Esophagus muscularis mucosa (tissue), 4 donors: ENCODE measurements at places on chromosomes 7 and 10. TPM values are rescaled to one million over a fixed set of nuclear protein-coding genes. Genes with fewer than 3 reads are reported as not detected.

CDK1 gene
- total RNA-seq: 0.66 TPM

DNA sequence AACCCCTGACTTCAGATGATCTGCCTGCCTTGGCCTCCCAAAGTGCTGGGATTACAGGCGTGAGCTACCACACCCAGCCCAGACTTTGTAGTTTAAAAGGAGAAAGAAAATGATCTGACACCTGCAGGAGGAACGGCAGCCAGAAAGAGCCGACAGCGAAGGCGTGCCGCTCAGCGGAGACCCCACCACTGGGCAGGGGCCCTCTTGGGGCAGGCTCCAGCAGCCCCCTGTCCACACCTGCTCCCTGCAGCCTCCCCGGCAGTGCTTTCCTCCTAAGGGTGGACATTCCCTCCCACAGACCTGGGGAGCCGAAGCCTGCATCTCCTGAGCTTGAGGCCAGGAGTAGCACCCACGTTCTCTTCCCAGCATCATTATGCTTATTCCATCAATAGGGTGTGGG lies 19.2 kb upstream of the CNPY1 start:
- DNase-seq: no peak

DNA sequence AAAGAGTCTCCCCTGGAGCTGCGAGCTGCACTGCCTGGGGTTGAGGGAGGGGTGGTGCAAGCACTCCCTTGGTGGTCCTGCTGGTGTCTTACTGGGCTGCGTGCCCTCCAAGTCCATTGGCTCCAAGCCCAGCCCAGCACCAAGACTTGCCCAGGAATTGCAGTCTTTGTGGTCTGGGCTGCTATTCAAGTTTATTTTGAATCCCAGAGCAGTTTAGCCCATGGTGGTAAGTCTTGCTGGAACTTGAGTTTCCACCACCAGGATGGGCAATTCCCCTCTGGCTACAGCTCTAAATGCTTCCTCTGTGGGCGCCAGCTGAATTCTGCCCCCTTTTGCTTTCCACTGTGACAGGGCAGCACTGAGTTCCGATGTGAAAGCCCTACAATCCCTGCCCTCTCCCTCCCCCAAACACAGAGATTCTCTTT lies 25.1 kb downstream of the GALNT11 start:
- DNase-seq: no peak

- DNase-seq: no peak
Observed at GRCh38 chr7:26083113-26083512, 68.9 kb upstream of the NFE2L3 start.

- DNase-seq: no peak
Observed at GRCh38 chr7:36298106-36298505, 91.6 kb upstream of the ANLN start.

DNA sequence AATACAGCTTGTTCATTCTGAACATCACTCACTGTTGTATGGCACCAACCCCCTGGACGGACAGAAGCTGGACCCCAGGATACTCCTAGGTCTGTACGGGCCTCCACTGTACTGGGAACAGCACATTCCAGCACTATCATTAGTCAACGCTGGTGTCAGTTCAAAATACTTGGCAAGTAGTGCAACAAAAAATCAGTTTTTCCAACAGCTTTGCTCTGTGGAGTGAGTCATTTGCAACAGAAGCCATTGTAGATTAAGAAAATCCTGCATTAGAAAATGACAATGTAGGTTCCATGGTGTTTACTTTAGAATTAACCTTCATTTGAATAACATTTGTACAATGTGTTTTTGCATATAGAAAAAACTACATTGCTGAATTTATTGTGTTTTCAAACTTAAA lies 266.6 kb downstream of the HDAC9 start:
- DNase-seq: no peak

DNA sequence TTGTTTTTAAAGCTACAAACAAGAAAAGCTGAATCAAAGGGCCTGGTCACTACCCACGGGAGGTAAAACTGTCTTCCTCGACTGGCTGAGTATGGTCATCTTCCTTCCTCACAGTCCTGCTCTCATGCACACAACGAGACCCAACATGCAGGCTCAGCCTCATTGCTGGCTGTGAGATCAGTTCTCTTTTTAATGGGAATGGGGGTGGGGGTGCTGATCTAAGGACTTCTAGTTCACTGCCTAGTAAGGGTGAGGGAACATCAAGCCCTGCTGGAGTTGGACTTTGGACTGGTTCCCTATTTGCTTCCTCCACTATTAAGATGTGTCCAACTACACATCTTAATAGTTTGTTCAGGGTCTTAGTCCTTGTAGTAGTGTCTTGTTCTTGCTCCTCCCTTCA lies 48.2 kb downstream of the ABCB4 start:
- no peak for DNase-seq

GRCh38 chr10:56902554-56902953 lies 541.5 kb upstream of the ZWINT start:
- no peak for DNase-seq

IRF5 gene
- 9.4 TPM for total RNA-seq

DNA sequence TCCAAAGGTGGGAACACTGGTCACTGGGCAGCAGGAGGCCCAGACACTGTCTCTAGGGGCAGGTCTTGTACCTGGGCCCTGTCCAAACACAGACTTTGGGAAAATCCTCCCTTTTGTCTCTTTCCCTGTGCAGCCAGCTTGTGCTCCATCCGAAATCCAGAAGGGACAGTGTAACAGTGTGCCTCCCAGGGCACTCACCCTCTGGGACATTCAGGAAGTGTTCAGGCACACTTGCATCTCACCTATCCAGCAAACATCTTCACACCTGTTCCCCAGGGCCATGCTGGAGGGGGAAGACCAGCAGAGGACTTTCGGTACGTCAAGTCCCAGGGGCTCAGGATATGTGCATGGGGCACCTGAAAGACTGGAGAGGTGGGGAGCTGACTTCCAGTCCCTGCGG lies 38.9 kb downstream of the TNS3 start:
- DNase-seq: no peak

DNA sequence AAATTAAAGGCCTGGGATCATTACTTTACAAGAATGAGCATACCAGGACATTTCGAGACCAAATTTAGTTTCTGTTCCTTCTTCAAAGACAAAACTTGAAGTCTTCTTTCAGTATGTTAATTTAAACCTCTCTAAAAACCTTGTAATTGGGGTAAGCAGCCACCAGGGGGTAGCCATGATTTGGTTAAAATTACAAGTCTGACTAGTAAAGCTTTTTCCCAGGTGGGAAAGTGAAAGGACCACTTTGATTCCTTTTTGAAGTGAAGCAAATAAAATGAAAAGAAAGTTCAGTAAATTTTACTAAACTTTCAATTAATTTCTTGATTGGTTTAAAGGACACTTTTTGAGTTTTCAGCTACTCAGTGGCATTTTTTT lies 294.3 kb downstream of the BBS9 start:
- no peak for DNase-seq

DNA sequence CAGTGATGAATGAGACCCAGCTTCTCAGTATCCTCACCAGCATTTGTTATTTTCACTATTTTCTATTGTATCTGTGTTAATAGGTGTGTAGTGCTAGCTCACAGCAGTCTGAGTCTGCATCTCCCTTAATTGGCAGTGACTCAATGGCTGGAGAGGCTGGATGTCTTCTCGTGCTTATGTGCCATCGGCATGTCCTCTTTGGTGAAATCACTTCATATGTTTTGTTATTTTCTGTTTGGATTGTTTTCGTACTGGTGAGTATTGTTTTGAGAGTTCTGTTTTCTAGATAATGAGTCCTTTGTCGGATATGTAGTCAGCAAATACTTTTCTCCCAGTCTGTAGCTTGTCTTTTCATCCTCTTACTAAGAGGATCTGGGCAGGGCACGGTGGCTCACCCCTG lies 66.1 kb downstream of the AMZ1 start:
- no peak for DNase-seq

DNA sequence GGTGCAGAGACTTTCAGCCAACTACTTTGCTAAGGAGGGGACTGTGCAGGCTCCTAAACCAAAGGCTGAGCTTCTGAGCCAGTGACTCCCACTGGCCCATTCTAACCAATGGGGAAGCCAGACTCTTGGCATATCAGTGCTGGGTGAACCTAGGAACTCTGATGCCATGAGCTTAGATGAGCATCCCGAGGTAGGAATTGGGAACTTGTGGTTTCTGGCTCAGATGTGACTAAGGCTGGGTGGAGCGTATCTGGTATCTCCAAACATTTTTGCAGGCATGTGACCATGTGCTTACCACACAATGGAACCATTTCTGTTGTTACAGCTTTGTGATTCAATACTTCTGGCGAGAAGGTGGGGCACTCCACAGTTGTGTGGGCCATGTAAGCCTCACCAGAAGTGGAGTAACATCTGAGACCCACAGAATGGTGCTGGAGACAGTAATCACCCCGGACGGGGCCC lies 2.5 kb upstream of the AVPI1 start:
- no peak for DNase-seq

GRCh38 chr7:94298943-94299342 lies 95.8 kb upstream of the COL1A2 start:
- no peak for DNase-seq

DNA sequence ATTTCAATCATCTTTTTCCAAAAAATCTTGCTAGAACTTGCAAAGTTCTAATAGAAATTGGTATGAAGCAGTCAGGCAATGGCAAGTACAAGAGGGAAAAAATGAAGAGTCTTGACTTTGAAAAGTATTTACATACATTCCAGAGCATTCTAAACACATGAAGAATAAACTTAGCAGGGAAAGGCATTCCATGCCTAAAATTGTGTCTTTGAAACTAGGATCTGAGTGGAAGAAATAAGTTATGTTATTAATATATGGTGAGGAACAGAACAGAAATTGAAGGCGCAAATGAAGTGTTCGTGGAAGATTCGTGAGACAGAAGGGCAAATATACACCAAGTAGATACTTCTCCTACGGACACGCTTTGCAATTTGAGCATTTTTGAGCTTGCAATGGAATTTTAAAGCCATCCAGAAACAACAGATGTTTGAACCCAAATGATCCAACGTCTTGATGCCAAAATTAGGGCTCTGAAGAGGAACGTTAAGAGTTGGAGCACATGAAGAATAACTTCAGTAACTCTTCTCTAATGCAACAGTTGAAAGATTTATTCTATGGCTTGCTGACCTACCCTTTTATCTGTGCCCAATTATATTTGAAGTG lies 40.6 kb upstream of the SEPTIN7 start:
- no peak for DNase-seq

GRCh38 chr10:51397695-51398094 lies 301.7 kb downstream of the CSTF2T start:
- no peak for DNase-seq

GRCh38 chr7:131568970-131569369 lies 12.5 kb upstream of the PODXL start:
- no peak for DNase-seq

- no peak for DNase-seq
Observed at GRCh38 chr10:77798940-77799339, 127.6 kb downstream of the DLG5 start.

- no peak for DNase-seq
Observed at GRCh38 chr10:11828682-11829284, 5.6 kb downstream of the PROSER2 start.

HMX2 gene
- not detected for total RNA-seq

FZD8 gene
- total RNA-seq: 9.9 TPM

CCDC172 gene
- total RNA-seq: not detected

- no peak for DNase-seq
Observed at GRCh38 chr7:102424787-102425218, 8.6 kb upstream of the ORAI2 start.
